ENCODE measurements at places on chromosomes 3 and 15.
A peak's percentile ranks its signal among the peaks of the same experiment; 100 is the strongest.

GRCh38 chr3:183490653-183491052 is 62.2 kb upstream of the MCF2L2 start:
- peak; percentile 33 for DNase-seq

DNA sequence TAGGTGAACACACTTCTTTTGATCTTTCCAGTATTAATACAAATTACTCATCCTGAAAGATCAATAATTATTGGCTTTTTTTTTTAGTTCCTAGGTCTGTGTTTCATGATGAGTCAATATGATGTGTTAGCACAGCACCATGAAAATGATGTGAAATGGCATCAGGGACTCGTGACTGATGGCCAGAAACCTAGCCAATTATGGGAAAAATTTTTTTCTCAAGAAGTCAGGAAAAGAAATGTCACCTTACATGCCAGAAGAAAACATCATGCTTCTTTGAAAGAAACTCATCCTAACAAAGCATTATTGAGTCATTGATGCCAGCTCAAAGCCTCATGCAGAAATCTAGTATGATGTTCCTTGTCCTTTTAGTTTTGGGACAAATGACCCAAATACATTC is 468.3 kb upstream of the CBLB start:
- no peak for DNase-seq

GRCh38 chr15:92733934-92734521 is 78.5 kb upstream of the FAM174B start:
- peak; percentile 18 for DNase-seq

GRCh38 chr15:73028831-73029451 is 23.3 kb upstream of the NEO1 start:
- no peak for DNase-seq

DNA sequence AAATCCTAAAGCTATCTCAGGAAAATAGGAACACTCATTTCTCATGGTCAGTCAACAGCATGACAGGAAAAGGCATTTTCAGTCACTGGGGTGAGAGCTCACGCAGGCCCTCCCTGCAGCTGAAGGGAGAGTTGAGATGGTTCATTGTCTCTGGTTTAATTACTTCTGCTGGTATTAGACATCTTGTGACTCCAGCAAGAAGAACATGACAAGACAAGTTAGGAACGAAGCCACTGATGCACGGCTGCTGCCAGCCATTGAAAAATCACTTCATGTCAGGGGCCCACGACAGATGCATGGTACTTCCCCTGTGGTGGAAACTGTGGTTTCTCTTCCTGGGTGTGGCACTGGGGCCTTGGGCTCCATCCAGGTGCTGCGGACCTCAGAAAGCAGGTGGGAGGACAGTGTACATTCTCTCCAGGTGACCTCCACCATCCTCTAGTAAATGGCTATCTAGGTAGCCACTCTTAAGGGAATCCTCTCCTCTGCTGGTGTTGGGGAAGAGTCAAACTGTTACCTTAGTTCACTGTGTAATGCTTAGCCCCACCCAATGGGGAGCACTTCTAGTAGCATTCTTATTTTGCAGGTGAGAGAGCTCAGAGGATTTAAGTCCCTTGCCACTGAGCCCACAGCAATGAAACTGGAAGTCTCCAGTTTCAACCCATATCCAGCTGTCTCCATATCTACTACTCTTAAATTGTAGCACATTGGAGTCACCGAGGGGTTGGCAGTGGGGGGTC is 274.2 kb downstream of the LRTM1 start:
- no peak for DNase-seq

GRCh38 chr15:51726302-51727073 is 11.0 kb downstream of the LYSMD2 start:
- DNase-seq, result no peak

- DNase-seq, result no peak
Measured at GRCh38 chr15:42845581-42845980, 75.0 kb downstream of the TTBK2 start.

DNA sequence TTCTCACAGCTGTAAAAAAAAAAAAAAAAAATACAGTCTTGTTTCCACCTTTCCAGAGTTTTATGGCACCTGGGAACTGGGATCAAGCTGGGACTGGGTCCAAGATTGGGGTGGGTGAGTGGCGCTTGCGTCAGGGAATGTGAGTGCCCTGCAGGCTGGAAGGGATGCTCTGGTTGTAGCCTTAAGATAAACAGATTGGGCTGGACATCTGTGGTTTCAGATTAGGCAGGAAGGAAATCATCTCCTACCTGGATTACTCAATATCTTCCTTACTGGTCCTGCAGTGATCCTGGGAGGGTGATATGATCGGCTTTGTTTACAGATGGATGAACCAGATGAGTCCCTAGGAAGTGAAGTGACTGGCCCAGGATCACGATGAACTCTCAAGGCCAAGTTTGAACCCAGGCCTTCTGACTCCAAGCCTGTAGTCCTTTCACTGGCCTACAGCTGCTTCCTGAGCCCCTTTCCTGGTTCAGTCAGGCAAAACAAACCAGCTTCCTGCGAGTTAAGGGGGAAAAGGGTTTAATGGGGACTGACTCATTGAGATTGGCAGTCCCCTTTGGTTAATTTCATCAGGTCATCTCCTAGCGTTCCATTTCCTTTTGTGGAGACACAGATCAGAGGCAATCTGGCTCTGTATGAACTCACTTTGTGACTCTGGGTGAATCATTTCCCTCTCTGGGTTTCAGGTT is 179.8 kb downstream of the THSD4 start:
- DNase-seq, result no peak

- DNase-seq, result no peak
Measured at GRCh38 chr3:184388936-184389230, 9.0 kb downstream of the CHRD start.

GRCh38 chr3:184807549-184807948 is 4.4 kb upstream of the VPS8 start:
- DNase-seq, result no peak

DNA sequence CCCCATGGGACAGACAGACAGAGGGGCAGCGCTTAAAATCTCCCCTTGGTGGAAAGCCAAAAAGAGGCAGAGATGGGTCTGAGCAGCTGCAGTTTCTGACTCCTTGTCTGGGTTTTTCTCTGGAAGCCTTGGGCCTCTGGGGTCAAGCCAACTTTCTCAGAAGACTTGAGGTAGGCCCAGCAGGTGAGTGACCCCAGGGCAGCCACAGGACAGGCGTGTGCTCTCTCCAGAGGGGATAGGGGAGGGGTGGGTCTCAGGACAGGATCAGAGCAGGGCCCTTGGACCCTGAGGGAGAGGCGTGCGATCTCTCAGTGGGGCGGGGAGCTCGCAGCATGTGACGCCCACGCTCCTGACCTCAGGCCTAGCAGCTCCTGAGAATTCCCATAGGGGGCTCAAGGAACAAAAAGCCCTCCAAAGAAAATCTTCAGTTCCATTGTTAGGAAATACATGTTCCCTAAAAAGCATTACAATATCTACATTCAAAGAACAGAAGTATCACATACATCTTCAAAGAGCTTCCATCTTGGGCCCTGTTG is 34.6 kb upstream of the DUSP7 start:
- DNase-seq, result no peak

- DNase-seq, result no peak
Measured at GRCh38 chr3:52014613-52015012, 18.9 kb upstream of the RPL29 start.

DNA sequence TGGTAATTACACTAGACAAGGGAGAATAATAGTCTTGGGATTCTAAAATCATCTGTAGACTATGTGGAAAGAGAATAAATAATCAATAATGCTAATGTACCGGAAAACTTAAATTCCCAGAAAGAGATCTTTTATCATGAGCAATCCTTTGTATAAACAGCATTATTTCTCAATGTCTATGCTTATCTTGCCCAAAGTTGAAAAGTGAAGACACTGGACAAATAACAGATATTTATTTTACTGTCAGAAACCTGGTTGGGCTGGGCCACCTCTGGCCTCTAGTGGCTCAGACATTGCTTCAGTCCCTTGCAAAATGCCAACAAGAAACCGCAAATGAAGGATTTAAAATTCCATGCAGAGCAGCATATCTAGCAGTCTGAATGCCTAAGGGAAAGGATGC is 409.9 kb downstream of the FHIT start:
- DNase-seq, result no peak

DNA sequence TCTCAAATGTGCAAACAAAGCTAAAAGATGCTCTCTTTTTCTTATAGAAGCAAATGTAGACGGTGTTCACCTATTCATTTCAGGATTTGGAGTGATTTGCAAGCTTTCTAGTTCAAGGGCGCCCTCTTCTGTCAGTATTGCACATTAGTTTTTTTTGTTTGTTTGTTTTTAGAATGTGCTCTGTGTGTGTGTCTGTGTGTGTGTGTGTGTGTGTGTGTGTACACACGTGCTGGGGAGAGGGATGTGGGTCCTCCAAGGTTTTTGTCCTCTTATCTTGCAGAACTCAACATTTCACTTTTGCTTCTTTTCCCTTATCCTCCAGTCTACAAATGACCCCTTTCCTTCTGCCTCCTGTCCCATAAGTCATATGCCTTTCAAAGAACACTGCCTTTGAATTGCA is 23.5 kb downstream of the DNAH1 start:
- peak; percentile 37 for DNase-seq

DNA sequence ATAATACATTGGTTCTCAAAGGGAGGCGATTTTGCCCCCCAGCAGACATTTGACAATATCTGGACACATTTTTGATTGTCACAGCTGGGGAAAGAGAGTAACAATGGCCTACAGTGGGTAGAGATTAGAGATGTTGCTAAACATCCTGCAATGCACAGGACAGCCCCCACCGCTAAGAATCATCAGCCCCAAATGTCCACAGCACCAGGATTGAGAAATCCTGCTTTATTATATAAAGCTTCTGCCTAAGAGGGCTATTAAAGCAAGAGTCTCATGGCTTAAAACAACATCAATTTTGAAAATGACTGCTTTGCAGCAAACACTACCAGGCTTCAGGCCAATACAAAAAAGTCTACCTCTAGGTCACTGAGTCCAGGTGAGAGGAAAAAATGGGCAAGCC is 68.2 kb downstream of the NTRK3 start:
- DNase-seq, result no peak

DNA sequence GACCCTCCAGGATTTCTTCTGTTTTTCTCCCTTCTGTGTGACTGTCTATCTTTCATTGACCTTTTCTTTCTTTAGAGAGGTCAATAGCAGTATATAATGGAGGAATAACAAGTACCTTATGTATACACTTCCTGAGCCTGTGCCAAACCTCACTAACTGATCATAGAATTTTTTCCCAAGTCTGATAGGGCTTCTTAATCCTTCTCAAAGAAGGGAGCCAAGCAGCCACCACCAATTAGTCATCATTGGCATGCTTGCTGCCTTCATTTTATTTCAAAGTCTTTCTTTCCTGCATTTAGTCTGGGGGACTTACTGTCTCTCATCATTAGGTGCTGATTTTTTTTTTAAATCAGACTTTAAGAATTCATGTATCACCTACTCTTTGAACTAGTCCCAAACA is 327.0 kb downstream of the FEZF2 start:
- no peak for DNase-seq
